NCI-H1092 treated with DMSO at 0.1 percent for 48 hours (cell line): ENCODE measurements at places on chromosomes 2 and 18.

DNA sequence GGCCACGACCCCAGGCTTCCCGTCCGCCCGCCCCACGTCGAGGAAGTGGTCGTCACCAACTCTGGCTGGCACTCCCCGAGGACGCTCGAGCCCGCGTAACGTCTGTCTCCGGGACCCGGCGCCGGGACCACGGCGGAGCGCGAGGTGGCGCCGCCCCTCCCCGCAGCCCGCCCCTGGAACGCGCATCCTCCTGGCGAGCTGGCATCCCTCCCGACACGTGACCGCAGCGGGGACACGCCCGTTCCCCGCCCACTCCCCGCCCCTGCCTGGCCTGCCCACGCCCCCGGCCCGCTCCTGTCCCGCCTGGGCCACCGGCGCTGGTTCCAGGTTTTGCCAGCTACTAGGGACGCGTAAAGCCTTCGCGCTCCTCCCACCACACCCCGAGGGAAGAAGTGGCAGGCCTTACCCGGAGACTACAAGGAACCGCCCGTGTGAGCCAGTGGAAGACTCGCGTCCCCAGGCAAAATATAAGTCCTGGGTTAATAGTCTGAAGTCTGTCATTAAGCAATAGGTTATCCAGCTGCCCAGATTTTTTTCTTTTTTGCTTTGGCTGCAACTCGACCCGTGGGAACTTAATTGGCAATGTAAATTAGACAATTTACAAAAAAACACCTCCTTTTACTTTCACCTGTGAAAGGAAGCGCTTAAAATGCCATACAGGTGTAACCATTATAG, at the start of gene OSBPL1A:
TSS of gene OSBPL1A (minus strand) at position 131 of the 675 bp plus-strand sequence. CDS start 20,291 bp downstream, outside the sequence.
- DNase-seq, result peak; percentile 92

DNA sequence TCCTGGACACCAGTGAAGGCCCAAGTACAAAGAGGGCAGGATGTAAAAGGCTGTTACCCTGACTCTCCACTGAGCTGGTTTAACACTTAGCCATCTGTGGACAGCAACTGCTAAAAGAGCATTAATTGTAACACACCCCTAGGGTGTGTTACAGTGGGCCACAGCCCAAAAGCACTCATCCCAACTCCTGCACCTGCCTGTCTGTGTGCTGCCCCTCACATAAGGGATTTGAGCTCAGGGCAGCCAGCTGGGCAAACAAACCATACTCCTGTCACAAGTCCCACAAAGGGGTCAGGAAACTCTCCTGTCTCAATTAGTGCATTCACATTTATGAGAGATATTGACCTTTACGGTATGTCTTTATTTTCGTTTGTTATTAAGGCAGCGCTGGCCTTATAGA, 833.1 kb upstream of the NXPH2 start:
- peak; percentile 94 for DNase-seq

DNA sequence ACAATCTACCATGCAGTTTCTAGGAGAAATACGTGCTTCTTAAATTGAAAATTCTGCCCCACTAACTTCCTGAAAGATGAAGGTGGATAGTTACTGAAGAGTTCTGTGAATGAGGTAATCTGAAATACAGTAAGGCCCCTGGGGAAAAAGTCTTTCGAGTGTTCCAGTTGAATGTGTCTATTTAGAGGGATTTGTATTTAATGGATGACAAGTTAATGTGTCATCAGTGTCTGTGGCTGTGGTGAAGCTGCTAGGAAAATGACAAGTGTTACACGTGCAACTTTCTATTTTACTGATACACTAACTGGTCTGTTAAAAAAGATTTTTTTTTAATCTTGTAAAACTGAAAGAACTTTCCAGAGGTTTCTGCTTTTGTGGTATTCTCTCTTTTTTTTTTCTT, 384.6 kb downstream of the STK39 start:
- DNase-seq, result no peak

GRCh38 chr2:204010628-204011560, 74.3 kb downstream of the ICOS start:
- no peak for DNase-seq

GRCh38 chr2:45046786-45047185, 37.5 kb upstream of the SIX2 start:
- no peak for DNase-seq

DNA sequence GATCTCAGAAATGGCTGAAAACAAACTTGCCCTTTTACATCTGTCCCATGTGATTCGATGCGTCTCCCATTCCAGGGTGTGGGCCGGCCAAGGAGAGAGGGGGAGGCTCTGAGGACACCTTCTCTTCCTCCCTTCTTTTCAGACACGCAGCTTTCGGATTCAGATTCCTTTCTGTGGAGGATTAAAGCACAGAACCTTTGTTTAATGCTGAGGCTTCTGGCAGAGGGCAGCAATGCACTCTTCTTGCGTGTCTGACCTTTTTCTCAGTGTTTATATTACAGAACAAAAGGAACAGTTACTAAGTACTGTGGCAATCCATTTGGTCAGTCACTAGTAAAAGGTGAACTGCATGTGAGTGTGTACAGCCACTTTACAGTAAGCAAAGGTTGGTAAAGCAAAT, 268.9 kb upstream of the CCDC68 start:
- no peak for DNase-seq

DNA sequence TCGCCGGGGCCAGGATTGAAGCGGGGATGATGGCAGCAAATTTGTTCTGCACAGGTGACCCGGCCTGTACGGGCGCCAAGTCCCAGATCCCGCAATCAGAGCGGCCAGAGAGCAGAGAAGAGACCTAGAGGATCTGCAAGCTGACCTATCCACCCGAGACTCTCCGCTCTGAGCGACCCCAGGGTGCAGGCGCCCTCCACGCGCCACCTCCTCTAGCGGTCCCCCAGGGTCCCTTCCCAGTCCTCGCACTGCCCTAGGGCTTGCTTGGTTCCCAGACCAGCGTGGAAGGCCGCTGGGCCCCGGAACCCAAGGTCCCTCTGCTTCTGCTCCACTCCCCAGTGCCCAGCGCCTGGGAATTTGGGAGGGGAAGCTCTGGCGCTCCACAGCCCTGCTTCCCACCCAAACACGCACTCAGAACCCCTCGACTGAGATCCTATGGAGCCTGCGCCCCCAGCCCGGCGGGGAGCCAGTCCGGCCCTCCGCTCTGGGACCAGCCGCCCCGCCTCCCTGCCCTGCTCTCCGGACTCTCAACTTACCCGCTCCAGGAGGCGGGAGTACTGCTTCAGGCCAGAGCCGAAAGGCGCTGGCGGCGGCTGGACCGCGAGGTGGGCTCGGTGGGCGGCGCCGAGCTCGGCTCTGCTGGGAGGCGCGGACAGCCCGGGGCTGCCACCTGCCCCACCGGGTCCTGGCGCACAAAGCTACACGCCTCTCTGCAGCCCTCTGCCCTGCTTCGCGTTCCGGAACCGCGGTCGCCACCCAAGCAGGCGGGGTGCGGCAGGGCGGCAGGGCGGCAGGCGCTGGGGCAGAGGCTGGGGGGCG, 3.0 kb upstream of the SIX3 start:
- peak; percentile 25 for DNase-seq

- DNase-seq, result no peak
Measured at GRCh38 chr2:43085929-43086328, 140.5 kb downstream of the ZFP36L2 start.

DNA sequence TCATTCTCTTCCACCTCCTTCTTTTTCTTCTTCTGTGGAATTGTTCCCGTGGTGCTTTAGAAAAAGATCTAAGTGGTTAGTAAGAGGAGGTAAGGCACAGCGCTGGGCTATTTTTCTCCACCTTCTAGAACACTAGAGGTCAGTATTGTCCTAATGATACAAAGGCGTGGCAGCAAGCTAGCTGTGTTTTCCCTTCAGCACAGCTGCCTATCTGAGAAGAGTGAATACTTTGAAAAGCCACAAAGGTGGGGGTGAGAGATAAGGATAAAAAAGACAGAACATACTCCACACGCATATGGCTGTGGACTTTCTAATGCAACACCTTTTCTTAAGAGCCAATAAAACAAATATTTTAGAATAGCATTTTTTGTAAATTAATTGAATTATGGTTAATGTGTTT, 2.1 kb downstream of the CNTNAP5 start:
- peak; percentile 85 for DNase-seq

DNA sequence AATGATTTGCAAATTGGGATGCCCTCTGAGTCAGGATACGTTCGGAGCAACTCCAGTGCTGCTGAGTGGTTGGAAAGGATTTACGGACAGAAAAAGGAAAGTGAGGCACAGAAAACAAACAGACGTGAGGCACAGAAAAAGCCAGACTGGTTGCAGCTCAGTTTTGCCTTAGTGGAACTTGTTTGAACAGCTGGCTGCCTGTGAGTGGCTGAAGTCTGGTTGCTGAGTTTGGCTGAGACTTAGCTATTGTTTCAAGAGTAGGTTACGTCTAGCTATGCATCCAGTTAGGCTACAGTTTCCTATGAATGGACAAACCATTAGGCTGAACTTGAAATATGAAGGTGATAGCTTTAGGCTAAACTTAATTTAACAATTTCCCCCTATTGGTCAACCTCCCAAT, 256.6 kb downstream of the VAPA start:
- DNase-seq, result peak; percentile 9

- peak; percentile 81 for DNase-seq
Measured at GRCh38 chr2:176002688-176003210, 682 bp upstream of the LNPK start.

GRCh38 chr2:172909454-172909853, 166.2 kb upstream of the MAP3K20 start:
- no peak for DNase-seq

GRCh38 chr2:199364153-199364552, 93.6 kb downstream of the SATB2 start:
- peak; percentile 55 for DNase-seq

DNA sequence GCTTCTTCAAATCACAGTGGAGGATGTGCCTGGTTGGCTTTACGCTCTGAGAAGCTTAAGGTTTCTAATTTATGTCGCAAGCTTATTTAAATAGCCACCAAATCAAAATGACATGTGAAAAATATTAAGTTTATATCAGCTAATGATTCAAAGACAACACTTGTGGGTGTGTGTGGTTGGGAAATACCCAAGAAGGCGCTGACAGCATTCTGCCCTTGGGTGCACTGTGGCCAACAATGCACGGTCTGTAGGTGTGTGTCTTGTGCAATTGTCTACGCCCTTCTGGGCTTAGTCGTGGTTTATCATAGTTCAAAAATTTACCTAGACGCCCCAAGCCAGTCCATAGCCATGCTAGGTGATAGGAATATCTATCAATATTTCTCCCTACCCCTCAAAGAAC, 60.9 kb downstream of the KCTD1 start:
- DNase-seq, result no peak

GRCh38 chr2:98926601-98927000, 9.4 kb downstream of the CRACDL start:
- DNase-seq, result no peak

GRCh38 chr2:168935810-168936581, 34.9 kb downstream of the G6PC2 start:
- DNase-seq, result no peak

DNA sequence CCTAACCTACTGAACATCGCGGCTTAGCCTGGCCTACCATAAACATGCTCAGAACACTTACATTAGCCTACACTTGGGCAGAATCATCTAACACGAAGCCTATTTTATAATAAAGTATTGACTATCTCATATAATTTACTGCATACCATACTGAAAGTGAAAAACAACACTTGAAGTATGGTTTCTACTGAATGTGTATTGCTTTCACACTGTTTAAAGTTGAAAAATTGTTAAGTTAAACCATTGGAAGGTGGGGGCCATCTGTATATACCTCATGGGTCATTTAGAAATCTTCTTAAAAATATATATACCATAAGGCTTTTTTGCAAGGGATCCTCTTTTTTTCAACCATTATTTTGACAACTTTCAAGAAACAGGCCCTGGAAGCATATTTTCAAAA, 16.5 kb downstream of the RNF149 start:
- no peak for DNase-seq

GRCh38 chr2:187942876-187943275, 348.8 kb upstream of the GULP1 start:
- DNase-seq, result no peak

GRCh38 chr2:241798631-241799521, 10.1 kb upstream of the NEU4 start:
- no peak for DNase-seq

GRCh38 chr2:60469536-60470317, 83.7 kb downstream of the BCL11A start:
- DNase-seq, result no peak

GRCh38 chr18:76822506-76823160, at the start of gene ZNF236:
Gene ZNF236, plus strand, starts transcription at chr18:76822557. Its CDS starts 51 bp downstream, at chr18:76822608.
- DNase-seq, result peak; percentile 61

DNA sequence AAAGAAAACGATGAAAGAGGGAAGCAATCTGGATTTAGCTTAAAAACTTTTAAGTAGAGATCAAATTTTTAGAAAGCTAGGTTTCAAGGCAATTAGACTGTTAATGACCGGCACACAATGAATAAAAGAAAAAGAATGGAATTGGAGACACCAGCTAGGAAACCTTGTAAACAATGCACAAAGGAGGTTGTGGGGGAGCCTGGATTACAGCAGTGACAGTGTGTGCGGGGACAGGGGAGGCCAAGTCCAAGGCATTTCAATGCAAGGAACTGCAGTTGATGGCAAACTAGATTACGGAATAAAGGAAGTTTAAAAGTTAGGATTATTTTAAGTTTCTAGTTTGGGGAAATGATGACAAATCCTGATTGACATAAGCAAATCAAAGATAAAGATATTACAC, 74.5 kb downstream of the DTNB start:
- no peak for DNase-seq

DNA sequence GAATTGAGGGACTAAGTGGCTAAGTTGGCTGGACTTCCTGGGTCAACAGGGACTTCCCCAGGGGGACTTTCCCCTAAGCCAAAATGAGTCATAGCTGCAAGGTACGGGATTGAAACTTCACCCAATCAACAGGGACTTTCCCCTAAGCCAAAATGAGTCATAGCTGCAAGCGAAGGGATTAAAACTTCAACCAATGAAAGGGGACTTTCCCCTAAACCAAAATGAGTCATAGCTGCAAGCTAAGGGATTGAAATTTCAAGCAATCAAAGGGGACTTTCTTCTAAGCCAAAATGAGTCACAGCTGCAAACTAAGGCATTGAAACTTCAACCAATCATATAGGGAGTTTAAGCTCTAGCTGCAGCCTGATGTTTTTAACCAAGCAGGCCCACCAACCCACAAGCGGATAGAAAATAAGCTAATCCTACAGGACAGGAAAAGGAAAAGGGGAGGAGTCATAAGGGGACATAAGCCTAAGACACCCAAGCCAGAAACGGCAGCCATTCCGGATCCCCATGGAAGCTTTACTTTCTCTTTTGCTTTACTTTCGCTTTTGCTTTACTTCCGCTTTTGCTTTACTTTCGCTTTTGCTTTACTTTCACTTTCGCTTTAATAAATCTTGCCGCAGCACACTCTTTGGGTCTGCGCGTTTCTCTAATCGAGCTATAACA, 1375.4 kb upstream of the CELF4 start:
- DNase-seq, result no peak

DNA sequence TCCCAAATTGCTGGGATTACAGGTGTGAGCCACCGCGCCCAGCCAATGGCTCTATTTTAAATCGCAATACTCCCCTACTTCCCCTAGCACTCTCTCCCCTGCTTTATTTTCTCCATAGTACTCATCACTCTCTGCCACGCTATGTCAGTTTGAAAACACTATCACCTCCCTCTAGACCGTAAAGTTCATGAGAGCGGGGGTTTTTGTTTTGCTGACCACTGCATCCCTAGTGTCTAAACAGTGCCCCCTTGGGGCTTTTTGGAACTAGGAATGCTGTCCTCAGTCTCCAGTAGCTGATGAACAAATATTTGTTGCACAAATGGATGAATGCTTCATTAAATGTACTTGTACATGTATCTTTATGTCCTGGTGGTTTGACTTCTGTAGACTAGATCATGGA, 44.1 kb downstream of the ATOH8 start:
- DNase-seq, result no peak
